ENCODE measurements at places on chromosomes 11 and 22.

DNA sequence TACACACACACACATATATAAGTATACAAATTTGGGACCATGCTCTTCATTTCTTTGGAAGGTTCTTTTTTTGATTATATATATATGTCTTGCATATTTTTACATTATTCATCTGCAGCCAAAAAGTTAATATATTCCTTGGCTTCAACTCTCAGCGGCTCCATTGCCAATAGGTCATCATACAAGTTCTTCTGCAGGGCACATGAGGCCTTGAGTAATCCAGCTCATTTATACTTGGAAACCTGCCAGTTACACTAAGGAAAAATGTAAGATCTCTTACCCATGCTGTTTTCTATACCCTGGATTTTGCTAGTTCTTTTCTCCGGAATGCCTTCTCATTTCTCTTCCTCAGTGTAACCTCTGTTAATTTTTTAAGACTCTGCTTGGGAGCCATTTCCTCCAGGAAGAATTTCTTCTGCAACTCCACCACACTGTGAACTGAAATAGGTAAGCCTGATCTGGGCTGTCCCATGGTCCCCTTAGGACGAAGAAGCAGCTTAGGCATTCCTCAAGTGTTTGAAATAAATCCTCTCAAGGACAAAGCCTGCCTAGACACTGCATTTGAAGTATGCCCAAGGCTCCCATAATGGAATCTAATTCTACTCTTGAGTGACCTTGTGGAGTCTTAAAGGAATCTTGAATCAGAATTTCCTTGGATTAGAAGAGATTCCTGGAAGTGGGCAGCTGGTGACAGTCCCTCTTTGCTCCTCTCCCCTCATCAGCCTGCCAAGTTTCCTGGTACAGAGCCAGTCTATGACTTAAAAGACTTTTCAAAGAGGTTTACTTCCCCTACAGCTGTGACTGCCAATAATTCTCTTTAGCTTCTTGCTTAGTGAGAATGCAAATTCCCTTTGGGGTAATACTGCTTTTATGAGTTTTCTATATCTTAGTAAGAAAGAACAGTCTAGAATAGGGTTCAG, 182.8 kb downstream of the C11orf87 start:
- H3K4me1 ChIP-seq, result no peaks in the 10 kb centered on the region
- H3K36me3 ChIP-seq, result peaks cover 1% of the 10 kb centered on the region
- no peak for DNase-seq
- H3K27me3 ChIP-seq, result no peaks in the 10 kb centered on the region

DNA sequence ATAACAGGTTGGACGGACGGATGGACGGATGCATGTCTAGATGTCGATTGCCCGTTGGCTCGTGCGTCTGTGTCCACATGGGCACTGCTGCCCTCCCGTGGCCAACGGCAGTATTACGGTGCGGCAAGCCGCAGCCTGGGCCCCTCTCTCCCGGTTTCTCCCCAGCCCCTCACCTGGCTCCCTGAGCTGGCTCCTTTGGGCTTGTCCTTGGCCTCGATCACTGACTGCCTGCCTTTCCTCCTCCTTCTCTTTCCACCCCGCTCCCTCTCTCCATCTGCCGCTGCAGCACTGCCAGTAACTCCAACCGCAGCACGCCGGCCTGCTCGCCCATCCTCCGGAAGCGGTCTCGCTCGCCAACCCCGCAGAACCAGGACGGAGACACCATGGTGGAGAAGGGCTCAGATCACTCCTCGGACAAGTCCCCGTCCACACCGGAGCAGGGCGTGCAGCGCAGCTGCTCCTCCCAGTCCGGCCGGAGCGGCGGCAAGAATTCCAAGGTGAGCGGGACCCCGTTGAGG, 77.3 kb downstream of the SCN3B start:
- H3K27me3 ChIP-seq, result no peaks in the 10 kb centered on the region
- H3K4me3 ChIP-seq, result no peak overlapping the region
- H3K27ac ChIP-seq, result no peak overlapping the region
- peaks cover 27% of the 10 kb centered on the region for H3K4me1 ChIP-seq
- DNase-seq, result no peak

- peak; percentile 3 for DNase-seq
- no peak overlapping the region for H3K27ac ChIP-seq
- no peaks in the 10 kb centered on the region for H3K4me1 ChIP-seq
- H3K4me3 ChIP-seq, result no peak overlapping the region
- peaks cover 11% of the 10 kb centered on the region for H3K27me3 ChIP-seq
- H3K36me3 ChIP-seq, result peaks cover 2% of the 10 kb centered on the region
Observed at GRCh38 chr22:48751539-48752437, 1075.9 kb downstream of the BRD1 start.

- DNase-seq, result no peak
- no peak overlapping the region for H3K27ac ChIP-seq
- H3K4me1 ChIP-seq, result no peaks in the 10 kb centered on the region
- H3K36me3 ChIP-seq, result no peaks in the 10 kb centered on the region
- peaks cover 75% of the 10 kb centered on the region for H3K27me3 ChIP-seq
- H3K4me3 ChIP-seq, result no peak overlapping the region
Observed at GRCh38 chr11:126544108-126545056, 188.9 kb downstream of the ST3GAL4 start.

GRCh38 chr11:506238-506994, 626 bp downstream of the RNH1 start:
- peak; percentile 93 for DNase-seq
- peaks cover 9% of the 10 kb centered on the region for H3K4me1 ChIP-seq
- no peaks in the 10 kb centered on the region for H3K27me3 ChIP-seq
- H3K4me3 ChIP-seq, result peak overlapping the region; percentile 97
- H3K36me3 ChIP-seq, result peaks cover 24% of the 10 kb centered on the region

DNA sequence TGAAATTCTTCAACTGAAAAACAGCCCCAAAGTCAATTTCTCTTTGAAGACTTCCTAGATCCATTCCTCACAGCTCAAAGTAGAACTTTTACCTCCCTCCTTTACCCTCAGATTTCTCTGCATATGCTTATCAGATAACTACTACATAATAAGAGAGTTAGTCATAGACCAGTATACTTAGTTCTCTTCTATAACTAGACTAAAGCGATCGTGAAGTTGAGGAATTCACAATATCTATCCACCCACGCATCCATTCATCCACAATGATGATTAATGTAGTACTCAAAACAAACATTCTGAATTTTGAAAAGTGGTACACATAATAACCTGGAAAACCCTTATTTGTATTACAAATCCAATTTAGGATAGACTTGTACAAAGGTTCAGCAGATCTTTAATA, 800.9 kb upstream of the TENM4 start:
- H3K4me1 ChIP-seq, result no peaks in the 10 kb centered on the region
- no peak overlapping the region for H3K27ac ChIP-seq
- DNase-seq, result no peak

DNA sequence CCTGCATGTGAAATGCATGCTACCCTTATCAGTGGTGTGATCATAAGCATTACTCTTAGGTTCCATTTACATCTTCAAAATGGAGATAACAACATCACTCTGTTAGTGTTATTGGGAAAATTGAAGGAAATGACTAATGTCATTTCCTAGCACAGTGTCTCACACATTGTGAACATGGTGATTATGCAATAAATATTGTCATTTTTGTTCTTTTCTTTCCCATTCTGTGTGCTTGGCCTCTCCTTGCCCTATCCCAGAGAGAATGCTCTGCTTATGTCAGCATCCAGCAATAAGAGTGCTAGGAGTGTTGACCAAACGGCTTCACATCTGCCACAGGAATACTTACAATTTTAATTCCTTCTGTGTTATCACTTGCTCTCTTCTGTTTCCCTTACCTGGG, 1024.1 kb upstream of the CCDC90B start:
- H3K27me3 ChIP-seq, result no peaks in the 10 kb centered on the region
- no peak for DNase-seq
- no peak overlapping the region for H3K27ac ChIP-seq

DNA sequence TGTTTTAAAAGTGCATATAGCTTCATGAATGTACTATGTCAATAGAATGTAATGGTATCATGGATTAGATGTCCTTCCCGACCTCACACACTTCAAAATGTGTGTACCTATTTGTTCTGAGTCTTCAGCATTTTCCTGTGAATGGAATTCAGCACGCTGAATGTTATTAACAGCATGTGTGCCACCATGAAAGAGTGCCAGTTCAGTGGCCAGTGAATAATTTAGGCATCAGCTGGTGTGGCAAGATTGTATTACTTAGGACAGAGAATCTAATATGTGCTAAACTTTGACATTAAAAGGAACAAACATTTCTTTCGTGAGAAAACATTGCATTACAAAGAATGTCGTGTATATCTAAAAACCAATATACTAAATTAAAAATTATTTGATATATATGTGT, 46.4 kb downstream of the HIPK3 start:
- H3K27me3 ChIP-seq, result no peaks in the 10 kb centered on the region
- H3K4me1 ChIP-seq, result peaks cover 32% of the 10 kb centered on the region
- no peak overlapping the region for H3K4me3 ChIP-seq
- no peak for DNase-seq

GRCh38 chr11:40867991-40868632, 591.3 kb downstream of the LRRC4C start:
- H3K36me3 ChIP-seq, result no peaks in the 10 kb centered on the region
- H3K27ac ChIP-seq, result no peak overlapping the region
- no peak for DNase-seq
- no peak overlapping the region for H3K4me3 ChIP-seq
- no peaks in the 10 kb centered on the region for H3K27me3 ChIP-seq

DNA sequence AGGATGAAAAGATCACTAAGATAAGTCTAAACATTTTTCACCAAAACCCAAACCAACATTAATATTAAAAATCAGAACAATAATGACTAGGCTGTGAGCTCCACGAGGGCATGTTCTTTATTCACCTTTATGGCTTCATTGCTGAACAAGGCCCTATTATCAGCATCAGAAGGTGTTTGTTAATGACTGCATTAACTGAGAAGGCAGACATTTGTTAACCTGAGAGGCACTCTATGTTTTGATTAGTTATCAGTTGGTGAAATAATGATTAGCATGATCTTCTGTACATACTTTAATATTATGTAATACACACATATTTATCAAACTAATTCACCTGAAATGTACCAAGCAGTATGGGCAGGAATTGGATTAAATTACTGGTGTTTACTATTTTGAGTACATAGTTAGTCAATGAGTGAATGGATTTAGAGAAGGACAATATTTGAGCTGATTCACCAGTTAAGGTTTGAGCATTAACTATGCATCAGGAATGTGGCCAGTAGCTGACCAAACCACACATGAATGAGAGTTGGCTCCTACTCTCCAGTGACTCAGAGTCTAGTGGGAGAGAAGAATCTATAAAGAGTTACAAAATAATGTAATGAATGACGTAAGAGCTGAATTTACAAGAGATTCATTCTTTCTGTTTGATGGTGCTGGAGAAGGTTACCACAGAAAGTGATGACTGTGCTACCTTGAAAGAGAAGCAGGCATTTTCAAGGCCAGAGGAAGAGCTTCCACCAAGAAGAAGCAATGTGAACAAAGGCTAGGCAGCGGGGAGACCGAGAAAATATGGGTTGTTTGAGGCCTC, 6.7 kb downstream of the IL18 start:
- no peaks in the 10 kb centered on the region for H3K4me1 ChIP-seq
- no peak overlapping the region for H3K4me3 ChIP-seq
- DNase-seq, result no peak

DNA sequence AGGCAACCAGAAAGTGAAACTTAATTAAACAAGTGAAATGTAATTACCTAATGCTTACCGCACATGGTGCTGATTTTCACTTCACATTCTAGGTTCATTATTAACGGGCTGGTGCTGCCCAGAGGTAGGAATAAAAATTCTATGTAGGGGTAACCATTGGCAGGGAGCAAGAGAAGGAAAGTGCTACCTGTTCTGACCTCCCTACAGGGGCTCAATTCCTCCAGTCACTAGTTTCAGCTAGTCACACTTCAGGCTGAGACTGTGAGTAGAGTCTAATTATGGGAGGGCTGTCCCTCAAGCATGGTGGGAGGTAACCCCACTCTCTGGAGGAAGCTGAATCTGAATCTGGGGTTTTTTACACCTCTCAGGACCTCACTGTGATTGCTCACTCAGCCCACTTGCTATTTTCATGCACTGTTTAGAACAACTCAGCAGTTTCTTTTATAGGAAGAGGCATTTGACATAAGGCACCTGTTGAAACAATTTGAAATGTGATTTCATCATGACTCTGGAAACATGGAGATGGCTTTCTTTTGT, 75.4 kb downstream of the MAML2 start:
- peaks cover 2% of the 10 kb centered on the region for H3K36me3 ChIP-seq
- H3K4me1 ChIP-seq, result peaks cover 70% of the 10 kb centered on the region
- H3K27me3 ChIP-seq, result no peaks in the 10 kb centered on the region
- peak overlapping the region; percentile 62 for H3K4me3 ChIP-seq
- H3K27ac ChIP-seq, result peak overlapping the region; percentile 77

DNA sequence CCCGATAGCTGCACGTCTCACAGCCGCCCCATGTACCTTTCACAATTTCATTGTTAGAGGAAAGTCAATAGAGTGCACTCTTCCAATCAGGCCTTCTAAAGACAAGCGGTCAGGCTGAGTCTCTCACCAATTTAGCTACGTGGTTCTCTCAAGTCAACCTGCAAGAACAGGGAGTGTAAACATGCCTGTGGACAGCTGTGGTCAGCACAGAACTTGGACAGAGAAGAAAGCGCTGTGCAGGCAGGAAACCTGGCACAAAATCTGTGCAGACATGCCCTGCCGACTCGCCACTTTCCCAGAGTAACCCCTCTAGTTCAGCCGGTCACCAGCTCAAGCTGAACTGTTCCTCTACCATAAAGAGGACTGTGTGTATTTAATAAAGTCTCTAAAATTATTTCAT, 39.5 kb downstream of the CHKA start:
- no peak overlapping the region for H3K27ac ChIP-seq
- DNase-seq, result no peak
- H3K4me1 ChIP-seq, result no peaks in the 10 kb centered on the region
- H3K4me3 ChIP-seq, result no peak overlapping the region
- peaks cover 4% of the 10 kb centered on the region for H3K36me3 ChIP-seq

DNA sequence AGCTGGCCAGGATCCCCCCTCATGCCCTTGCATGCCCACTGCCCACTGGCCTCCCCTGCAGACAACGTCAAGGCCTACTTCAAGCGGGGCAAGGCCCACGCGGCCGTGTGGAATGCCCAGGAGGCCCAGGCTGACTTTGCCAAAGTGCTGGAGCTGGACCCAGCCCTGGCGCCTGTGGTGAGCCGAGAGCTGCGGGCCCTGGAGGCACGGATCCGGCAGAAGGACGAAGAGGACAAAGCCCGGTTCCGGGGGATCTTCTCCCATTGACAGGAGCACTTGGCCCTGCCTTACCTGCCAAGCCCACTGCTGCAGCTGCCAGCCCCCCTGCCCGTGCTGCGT, 7.9 kb downstream of the AIP start:
- peaks cover 36% of the 10 kb centered on the region for H3K4me1 ChIP-seq
- H3K27ac ChIP-seq, result peak overlapping the region; percentile 19
- H3K27me3 ChIP-seq, result no peaks in the 10 kb centered on the region
- H3K36me3 ChIP-seq, result peaks cover 49% of the 10 kb centered on the region
- no peak overlapping the region for H3K4me3 ChIP-seq

Data from central memory CD8-positive, alpha-beta T cell (primary cell).